ENCODE measurements at places on chromosomes 12 and 14.

DNA sequence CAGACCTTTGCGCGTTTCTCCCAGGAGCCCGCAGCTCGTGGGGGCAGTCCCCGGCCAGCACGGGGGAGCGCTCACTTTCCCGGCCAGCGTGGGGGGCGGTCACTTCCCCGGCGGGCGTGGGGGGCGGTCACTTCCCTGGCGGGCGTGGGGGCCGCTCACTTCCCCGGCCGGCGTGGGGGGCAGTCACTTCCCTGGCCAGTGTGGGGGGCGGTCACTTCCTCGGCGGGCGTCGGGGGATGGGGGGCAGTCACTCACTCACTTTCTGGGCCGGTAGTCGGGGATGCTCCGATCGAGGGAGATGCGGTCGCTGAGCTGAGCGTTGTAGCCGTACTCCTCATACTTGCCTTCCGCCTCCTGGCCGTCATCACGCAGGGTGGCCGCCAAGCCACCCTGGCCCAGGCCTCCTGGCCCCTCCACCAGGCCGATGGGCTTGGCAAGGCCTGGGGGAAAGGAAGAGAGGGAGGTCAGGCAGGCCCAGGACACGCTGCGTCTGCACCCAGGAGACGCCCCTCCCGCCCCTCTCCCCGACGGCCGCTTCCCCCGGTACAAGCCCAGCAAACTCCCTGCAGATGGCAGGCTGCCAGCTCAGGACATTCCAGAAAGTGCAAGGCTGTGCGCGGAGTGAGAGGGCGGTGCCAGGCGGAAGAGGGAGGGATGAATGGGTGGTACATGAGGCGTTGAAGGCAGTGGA is 43.3 kb downstream of the GALNT9 start:
- peak; percentile 56 for DNase-seq

DNA sequence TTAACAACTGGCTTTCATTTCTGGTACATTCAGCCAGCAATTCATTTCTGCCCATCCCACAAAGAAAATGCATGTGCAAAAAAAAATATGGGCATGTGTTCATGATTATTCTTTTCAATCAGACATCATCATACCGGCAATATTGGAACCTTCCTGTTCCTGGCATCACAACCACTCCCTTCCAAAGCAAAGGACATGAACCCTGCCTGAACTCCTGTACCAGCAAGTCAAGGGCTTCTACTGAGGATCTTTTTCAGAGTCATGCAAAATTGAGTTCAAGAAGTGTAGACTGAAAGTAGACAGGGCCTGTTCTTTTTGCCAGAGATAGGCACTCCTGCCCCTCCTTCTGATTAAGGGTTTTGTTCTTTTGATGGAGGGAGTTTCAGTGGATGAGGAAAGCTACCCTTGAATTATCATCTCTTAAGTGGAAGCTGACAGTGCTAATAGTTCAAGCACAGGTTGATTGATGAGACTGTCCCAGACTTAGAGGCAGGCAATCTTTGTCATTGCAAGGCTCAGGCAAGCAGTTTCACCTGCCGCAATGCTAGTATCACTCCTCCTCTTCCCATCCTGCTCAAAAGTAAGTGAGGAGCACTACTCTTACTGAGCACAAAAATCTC is 22.3 kb upstream of the DIO2 start:
- no peak for DNase-seq

DNA sequence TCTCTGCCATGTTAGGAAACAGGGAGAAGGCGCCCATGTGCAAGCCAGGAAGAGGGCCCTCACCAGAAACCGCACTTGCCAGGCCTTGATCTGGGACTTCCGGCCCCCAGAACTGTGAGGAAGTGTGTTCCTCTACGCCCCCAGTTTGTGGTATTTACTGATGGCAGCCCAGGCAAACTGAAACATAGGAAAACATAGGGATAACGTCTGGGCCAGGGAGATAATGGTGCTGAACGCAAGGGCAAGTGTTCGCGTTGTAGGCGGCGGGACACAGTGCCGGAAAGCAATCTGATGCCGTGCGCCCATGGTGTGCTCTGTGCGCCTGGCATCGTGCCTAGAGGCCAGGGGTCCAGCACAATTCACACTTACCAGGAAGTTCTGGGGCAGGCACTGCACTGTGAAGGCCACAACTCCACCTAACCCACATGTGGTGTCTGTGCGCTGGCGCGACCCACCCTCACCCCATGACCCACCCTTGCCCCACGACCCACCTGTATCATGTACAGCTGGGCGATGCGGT is 53.6 kb downstream of the ARL6IP4 start:
- no peak for DNase-seq

- no peak for DNase-seq
Measured at GRCh38 chr14:85016496-85016895, 513.4 kb upstream of the FLRT2 start.

GRCh38 chr12:11949738-11950411 is 120.9 kb upstream of the BCL2L14 start:
- DNase-seq = no peak

DNA sequence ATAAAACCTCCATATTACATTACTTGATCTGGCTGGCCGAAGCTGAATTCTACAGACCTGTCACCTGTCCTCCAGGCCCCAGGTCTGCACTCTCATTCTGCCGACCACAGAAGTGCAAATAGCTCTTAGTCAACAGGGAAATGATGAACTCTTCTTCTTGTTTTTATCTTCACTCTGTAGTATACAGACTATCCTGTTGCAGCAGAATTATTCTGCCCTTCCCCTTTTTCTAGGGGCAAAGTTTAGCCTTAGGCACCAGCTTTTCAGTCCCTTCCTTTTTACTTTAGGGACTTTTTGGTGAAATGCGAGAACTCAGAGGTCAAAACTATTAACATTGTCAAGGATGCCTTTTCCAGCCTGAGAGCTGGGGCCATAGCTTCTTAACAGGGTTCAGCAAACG is 229.6 kb upstream of the EGLN3 start:
- DNase-seq = no peak

- DNase-seq = no peak
Measured at GRCh38 chr12:128554546-128555304, 269.0 kb downstream of the SLC15A4 start.

DNA sequence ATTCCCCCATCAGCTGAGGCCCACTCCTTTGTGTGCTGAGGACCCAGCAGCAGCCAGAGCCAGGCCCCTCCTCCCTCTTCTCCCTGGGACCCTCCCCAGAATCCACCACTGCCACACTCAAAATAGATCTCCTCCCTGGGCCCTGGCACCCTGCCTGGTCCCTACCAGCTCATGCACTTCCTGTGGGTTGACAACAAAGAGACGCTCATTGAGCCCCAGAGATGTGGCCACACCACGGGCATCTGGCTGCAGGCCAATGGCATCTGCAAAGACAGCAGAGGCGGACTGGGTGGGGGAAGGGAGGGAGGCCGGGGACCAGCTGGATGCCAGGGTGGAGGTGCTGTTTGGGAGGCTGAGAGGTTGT is 16.0 kb upstream of the ENDOU start:
- peak; percentile 38 for DNase-seq

DNA sequence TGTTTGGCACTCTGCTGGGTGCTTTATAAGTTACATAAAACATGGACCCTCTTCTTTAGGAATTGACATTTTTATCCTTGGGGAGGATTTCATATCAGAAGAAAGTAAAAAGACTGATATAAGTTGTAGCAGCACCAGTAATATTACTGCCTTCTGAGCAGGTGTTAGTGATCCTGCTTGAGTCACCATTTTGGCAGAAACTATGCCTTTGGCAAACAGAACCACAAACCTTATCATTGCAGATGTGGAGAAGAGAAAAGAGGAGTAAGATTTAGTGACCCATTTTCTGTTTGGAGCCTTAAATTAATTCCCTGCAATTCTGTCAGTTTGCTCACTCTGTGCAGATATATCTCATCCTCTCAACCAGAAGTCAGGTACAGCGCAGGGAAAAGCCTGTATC is 23.0 kb downstream of the ZNF410 start:
- no peak for DNase-seq

GRCh38 chr12:119130523-119130922 is 48.2 kb upstream of the HSPB8 start:
- no peak for DNase-seq

DNA sequence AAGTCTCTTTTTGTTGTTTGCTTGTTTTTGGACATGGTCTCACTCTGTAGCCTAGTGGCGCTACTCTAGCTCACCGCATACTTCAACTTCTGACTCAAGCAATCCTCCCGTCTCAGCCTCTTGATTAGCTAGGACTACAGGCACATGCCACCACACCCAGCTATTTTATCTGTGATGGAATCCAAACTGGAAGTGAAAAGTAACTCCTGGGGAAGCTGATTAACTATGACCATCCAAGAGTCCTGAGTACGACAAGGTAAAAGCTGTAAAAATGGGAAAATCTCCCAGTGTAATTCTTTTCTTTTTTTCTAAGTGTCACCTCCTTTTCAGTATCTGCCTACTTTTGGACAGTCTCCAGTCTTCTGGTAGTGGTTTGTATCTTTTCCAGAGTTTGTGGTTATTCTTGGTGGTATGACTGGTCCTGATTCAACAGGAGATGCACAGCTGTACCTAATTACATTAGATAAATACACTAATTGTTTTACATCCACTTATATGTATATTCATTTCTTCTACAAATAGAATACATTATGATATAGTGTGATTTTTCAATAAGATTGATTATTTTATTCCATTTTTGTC is 97.8 kb downstream of the SLC6A15 start:
- DNase-seq = no peak

GRCh38 chr12:67780580-67781084 is 132.1 kb downstream of the DYRK2 start:
- DNase-seq = no peak

GRCh38 chr12:1646569-1647284 is 17.7 kb downstream of the WNT5B start:
- no peak for DNase-seq

DNA sequence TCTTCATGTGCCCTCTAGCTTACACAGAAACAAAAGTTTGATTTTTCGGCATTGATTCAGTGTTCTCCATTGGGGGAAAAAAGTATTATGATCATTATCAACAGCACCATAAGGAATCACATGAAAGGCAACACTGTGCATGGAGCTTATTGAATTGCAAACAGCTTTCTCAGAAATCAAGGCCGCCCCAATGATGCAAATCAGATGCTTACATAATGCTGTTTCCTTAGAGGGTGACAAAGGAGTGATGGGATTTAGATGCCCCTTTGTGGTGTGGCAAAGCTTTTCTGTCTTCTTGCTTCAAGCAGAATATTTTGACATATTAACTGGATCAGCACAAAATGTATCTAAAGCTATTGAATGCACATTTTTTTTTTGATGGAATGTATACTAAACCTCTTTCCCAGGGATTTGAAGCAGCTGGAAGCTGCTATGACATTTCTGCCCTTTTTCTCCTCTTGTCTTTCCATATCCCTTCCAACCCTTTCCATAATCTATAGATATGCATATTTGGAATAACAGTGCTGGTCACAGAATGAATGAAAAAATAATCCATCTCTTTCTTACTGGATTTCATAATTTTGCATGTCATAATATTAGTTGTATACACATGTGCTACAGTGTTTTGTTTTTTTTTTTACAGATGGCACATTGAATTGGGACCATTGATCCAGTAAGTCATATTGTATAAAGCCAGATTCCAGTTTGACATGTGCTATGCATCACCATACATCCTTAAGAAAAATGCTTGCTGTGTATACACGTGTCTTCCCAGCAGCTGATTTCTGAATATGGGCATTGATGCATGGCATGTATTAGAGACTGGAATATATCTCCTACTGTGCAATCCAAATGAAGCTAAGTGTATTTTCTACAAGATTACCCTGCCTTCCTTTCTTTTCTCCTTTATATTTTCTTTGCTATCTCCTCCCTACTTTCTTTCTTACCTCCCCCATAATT is 259.7 kb upstream of the DCN start:
- no peak for DNase-seq

- DNase-seq = no peak
Measured at GRCh38 chr14:78835909-78836308, 665.7 kb downstream of the NRXN3 start.

DNA sequence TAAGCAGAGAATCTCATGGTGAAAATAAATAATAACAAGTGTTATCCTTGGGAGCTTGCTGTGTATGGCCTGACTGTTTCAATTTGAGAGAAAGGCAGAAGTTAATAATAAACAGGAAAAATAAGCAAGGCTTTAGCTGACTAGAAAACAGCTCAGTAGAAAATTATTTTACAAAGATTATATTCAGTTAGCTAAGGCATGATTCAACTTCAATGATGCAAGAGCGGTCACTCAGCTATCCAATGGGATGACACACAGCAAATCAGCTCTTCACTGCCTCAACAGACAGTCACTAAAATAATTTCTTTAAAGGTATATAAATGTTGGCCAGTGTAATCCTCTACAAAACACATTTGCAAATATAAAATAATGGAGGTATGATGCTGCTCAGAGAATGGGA is 18.6 kb downstream of the GSTZ1 start:
- no peak for DNase-seq

GRCh38 chr14:95697764-95698163 is 11.5 kb downstream of the TCL1B start:
- DNase-seq = no peak

DNA sequence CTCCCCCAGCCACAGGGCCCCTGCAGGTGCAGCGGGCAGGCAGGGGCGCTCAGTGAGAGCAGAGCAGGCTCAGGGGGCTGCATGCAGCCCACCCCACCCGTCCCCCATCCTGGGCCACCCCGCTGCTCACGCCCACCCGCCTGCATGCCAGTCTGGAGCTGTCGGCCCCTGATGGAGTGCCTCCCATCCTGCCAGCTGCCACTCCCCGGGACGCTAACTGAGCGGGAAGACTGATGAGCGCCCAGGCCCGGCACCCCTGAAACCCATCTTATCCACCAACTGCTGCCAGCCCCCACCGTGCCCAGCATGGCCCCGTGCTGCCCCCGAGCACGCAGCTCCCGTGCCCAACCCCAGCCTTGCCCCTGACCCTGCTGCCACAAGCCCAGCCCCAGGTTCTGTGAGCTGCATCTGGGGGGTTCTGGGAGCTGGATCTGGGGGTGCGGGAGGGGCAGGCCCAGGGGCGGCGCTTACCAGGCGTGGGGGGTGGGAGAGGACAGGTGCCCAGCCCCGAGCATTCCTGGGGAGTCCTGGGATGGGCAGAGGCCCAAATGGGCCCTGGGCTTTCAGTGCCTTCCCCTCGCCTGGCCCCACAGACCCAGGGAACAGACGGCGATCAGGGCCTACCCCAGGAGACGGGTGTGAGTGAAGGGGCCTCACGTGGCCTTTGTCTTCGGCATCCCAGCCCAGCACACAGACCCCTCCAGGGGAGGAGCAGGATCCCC is 13.3 kb downstream of the AKT1 start:
- no peak for DNase-seq

DNA sequence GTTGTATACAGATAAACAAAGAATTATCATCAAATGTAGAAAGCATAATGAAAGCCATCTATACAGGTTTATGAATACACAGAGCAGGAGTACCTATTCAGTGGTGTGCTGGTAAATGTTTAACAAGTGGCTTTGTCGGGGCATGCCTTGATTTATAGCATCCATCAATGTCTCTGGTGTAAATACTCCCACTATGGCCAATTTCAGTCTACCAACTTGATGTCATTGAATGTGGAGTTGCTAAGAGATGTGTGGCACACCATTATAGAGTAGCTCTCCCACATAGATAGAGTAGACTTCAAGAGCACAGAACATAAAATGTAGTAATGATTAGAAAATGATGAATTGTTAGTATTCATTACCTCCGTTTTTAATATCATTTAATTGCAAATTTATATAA is 9.3 kb downstream of the GRIP1 start:
- peak; percentile 5 for DNase-seq

Measured in LoVo (cell line).